ENCODE measurements at places on chromosomes 3 and 15.

DNA sequence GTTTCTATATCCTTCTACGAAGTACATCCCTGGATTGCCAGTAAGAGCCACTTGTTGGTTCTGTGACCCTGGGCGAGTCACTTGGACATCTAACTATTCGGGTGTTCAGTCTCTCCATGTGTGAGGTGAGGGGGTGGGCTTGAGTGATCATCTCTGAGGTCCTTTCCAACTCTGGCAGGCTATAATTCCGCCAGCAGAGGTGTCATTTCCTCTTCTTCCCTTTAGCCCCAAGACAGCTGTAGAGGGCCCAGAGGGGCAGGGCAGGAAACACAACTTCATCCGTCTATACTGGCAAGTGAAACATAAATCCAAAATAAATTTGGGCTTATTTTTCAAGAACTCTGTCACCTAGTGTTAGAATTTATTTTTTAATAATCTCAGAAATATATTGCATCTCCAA, 38.1 kb downstream of the C2CD4A start:
- no peak for DNase-seq

GRCh38 chr3:146468234-146468633, 1.1 kb downstream of the PLSCR2 start:
- no peak for DNase-seq

GRCh38 chr3:179967622-179968021, 69.1 kb downstream of the PEX5L start:
- DNase-seq: no peak

DNA sequence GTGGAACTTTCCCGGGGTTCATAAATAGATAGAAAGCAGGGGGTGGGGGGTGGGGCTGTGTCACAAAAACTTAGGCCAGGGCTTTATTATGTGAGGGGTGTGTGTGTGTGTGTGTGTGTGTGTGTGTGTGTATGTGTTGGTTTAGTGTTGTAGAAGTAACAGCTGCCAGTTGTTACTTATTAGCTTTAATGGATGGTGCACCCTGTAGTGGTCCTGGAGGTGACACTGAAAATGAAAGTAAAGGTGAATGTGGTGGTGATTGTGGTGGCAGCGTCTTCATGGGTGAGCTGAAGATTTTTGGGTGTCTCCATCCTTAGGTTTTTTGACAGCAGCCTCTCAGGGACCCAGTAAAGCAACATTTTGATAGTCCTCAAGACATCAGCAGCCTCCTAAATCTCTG, 449.9 kb downstream of the PDCD6IP start:
- peak; percentile 28 for DNase-seq

- no peak for DNase-seq
Measured at GRCh38 chr3:178709051-178709450, 172.8 kb downstream of the KCNMB2 start.

DNA sequence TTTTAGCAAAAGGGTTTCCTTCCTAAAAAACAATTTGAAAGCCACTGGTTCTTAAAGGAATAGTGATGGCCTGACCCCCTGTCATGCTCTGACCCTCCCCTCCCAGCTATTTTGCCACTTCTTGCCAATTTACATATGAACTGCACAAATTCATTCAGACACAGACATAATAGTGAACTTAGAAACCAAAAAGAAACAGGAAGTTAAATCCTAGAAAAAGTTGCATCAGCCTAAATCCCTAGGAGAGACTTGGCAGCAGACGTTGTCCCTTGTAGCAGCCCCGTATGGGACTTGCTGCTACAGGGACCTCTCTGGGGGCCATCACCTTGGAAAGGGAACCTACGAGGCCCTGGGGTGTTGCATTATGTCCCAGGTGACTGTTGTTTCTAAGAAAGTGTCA, 14.3 kb upstream of the PDE8A start:
- DNase-seq: no peak

DNA sequence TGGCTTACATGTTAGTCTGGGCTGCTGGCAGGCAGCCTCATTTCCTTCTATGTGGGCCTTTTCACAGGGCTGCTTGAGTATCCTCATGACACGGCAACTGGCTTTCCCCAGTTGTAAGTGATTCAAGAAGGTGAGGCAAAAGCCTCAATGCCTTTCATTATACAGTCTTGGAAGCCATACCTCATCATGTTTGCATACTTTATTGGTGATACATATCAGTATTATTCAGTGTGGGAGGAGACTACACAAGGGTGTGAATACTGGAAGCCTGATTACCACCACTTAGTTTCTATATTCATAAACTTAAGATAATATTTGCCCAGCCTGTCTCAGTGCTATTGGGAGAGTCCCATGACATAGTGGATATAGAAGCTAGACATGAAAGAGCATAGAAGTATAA, 346.8 kb downstream of the SOX2 start:
- DNase-seq: no peak

DNA sequence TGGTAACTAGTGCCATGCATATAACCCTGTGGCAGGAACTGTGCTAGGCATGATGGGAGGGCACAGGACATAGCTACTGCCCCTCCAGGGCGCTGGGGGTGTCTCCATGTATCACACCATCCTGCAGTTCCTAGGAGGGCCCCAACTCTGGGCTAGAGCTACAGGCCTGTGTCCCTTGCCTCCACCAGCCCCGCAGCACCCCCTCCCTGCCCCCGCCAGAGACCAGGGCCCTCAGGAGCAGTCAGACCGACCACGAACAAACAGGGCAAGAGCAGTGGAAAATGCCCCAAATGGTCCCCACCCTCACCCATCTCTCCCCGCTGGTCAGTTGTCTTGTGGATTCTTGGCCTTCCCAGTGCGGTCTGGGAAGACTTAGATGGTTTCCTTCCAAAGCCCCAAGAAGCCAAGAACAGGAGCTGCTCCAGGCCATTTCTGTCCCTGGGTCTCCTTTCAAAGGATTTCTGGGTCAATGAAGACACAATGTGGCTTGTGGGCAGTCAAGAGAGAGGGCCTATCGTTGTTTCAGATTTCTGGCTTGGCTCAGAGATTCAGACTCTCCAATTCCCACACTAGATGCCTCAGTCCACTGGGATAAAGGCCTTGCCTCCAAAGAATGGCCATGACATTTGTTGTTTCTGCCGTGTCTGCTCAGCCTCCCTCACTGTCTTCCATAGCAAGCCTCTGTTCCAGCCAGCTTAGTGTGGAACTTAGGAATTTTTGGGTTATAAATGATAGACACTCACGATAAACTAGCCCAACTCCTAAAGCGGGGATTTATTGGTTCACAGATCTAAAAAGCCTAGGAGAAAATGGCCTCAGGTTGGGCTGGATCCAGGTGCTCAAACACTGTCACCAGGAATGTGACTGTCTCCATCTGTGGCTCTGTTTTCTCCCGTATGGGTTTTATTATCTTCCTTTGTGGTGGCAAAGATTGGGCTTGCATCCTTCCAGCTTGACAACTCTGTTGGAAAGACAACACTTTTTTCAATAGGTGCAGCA, 80.6 kb downstream of the LSM3 start:
- no peak for DNase-seq

- DNase-seq: peak; percentile 88
Measured at GRCh38 chr3:130892759-130893375, 1.0 kb upstream of the ATP2C1 start.

DNA sequence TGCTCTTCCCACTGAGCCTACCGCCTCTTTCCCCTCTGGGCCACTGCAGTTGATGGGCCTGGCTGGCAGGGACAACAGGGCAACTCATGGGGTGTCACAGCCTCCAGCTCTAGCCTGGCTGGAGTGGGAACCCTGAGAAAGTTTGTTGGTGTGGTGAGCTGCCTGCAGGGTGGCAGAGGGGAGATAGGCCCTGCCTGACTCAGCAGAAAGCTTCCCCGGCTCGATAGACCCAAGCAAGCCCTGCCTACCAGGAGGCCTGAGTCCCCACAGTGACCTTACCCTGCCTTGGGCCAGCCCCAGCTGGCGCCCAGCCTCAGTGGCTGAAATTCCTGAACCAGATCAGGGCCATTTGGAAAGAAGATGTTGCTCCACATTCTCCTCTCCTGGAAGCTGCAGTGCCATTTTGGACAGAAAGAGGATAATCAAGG, 29.4 kb downstream of the ABTB1 start:
- DNase-seq: no peak

GRCh38 chr3:21954709-21955108, 203.7 kb upstream of the ZNF385D start:
- DNase-seq: no peak

- no peak for DNase-seq
Measured at GRCh38 chr3:114108137-114108536, 51.6 kb downstream of the QTRT2 start.

- no peak for DNase-seq
Measured at GRCh38 chr3:58202917-58203360, 7.8 kb downstream of the DNASE1L3 start.

GRCh38 chr15:63041974-63042876, at the start of gene TPM1:
Gene TPM1 (plus strand): TSS chr15:63042747. CDS start chr15:63042830, 83 bp downstream.
- no peak for DNase-seq

DNA sequence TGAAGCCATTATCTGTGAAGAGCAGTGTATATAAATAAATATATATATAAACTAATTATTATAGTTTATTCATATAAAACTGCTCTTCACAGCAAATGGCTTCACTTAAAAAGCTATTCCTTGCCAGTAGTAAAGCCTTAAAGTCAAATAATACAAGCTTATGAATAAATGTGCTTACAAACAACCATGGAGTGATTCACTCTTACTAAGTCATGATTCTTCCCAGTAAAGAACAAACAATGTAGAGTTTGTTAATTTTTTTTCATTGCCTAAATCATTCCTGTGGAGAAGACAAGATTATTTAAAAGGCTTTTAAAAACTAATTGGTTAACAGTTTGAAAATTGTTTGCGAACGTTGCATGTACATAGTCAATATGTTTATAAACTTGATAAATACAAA, 140.7 kb downstream of the PLCH1 start:
- no peak for DNase-seq

Data from Jurkat, Clone E6-1 (cell line).